Stomach (tissue), 19 donors: ENCODE measurements at places on chromosomes 16 and 17.

DNA sequence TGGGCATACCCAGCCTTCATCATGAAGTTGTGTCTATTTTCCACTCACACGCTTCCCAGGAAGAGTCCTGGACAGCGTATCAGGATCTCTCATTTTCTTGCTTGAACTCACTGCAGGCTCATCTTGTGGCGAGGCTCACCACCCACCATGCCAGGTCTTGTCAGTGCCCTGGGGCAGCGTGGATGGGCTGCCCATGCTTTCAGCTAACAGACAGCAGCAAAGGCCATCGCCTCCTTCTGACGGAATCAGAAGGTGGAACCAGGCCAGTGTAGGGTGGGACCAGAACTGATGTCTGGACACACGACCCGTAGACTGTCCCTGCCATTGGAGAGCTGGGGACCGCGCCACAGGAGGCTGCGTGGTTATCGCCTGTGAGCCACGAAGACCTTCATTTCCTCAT lies 169.4 kb downstream of the FOXL1 start:
- no peak for DNase-seq
- H3K4me1 ChIP-seq: no peaks in the 10 kb centered on the region
- no peak overlapping the region for H3K4me3 ChIP-seq
- H3K27ac ChIP-seq: no peak overlapping the region
- no peaks in the 10 kb centered on the region for H3K36me3 ChIP-seq
- no peaks in the 10 kb centered on the region for H3K27me3 ChIP-seq

DNA sequence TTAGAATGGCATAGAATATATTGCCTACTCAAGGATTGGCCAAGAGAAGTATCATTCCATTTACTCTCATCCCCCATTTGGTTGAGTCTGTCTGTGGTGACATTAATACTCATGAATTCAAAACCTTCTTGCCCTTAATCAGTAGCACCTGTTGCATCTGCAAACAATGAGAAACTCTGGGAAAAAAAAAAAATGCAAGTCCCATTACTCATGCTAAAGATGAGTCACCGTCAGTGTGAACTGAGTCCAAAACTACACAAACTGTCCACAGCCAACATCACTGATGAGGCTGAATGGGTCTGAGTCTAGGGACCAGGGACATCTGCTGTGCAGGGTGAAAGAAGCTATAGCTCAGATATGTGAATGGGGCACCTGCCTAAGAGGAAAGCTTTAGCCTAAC lies 96.9 kb upstream of the ADAMTS18 start:
- H3K36me3 ChIP-seq: no peaks in the 10 kb centered on the region
- no peak overlapping the region for H3K27ac ChIP-seq
- DNase-seq: no peak
- no peaks in the 10 kb centered on the region for H3K4me1 ChIP-seq

DNA sequence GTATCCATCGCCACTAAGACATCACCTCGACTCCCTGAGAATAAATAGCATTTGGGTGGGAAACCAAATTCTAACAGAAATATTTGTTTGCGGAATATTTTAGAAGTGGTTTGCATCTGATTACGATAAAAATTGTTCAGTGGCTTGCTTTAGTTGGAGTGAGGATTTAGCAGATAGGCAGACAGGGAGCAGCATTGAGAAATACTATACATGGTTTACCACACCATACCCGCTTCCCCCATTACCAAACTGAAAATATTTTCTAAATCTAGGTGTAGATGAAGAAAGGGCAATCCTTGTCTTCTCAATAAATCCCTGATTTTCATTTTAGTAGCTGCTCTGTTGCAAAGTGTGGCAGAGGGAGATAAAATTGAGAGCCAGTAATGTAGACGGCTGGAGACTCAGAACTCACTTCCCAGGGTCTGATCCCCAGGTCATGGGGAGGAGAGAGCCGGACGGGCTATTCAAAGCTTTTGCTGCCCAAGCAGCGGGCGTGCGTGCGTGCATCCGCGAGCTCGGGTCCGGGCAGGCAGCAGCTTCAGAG lies 808 bp upstream of the BAHCC1 start:
- no peaks in the 10 kb centered on the region for H3K36me3 ChIP-seq
- peaks cover 57% of the 10 kb centered on the region for H3K4me1 ChIP-seq
- H3K4me3 ChIP-seq: peak overlapping the region; percentile 84
- peak overlapping the region; percentile 95 for H3K27ac ChIP-seq

- H3K4me3 ChIP-seq: no peak overlapping the region
- peaks cover 25% of the 10 kb centered on the region for H3K4me1 ChIP-seq
- no peaks in the 10 kb centered on the region for H3K36me3 ChIP-seq
- no peak for DNase-seq
Observed at GRCh38 chr17:81162491-81162890, 2.8 kb upstream of the PVALEF start.

- H3K27ac ChIP-seq: no peak overlapping the region
- no peaks in the 10 kb centered on the region for H3K27me3 ChIP-seq
- no peak overlapping the region for H3K4me3 ChIP-seq
- no peaks in the 10 kb centered on the region for H3K4me1 ChIP-seq
- no peaks in the 10 kb centered on the region for H3K36me3 ChIP-seq
Observed at GRCh38 chr16:7614021-7614795, 281.6 kb downstream of the RBFOX1 start.

DNA sequence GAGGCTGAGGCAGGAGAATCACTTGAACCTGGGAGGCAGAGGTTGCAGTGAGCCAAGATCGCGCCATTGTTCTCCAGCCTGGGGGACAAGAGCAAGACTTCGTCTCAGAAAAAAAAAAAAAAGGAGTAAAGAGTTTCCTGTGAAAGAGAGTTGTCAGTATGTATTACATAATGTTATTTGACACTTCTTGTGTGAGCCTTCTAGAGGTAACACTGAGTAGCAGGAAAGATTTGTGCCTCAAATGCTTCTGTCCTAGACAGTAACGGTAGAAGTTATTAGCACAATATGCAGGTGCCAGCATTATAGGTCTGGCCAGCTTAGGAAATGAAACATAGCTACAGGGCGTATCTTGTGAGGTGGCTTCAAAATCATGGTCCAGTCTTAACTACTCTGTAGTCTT lies 6.2 kb downstream of the RPS6KB1 start:
- peak; percentile 46 for DNase-seq
- no peaks in the 10 kb centered on the region for H3K27me3 ChIP-seq
- peaks cover 12% of the 10 kb centered on the region for H3K4me1 ChIP-seq
- H3K27ac ChIP-seq: no peak overlapping the region
- no peaks in the 10 kb centered on the region for H3K36me3 ChIP-seq

DNA sequence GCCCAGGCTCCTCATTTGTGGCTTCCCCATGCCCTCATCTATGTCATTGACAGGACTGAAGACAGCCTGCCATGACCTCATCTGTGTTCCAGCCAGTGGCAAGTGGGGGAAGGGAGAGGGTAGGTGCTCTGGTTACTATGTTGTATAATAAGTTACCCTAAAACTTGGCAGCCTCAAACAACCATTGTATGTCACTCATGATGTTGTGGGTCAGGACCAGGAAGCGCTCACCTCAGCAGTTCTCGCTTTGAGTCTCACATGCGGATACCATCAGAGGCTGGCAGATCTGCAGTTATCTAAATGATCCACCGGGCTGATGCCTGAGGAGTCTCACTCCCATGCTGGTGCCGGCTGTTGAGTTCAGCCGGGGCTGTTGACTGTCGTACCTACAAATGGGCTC lies 89.0 kb upstream of the TMEM97 start:
- DNase-seq: no peak
- H3K27ac ChIP-seq: no peak overlapping the region
- H3K27me3 ChIP-seq: no peaks in the 10 kb centered on the region
- peaks cover 31% of the 10 kb centered on the region for H3K4me1 ChIP-seq

DNA sequence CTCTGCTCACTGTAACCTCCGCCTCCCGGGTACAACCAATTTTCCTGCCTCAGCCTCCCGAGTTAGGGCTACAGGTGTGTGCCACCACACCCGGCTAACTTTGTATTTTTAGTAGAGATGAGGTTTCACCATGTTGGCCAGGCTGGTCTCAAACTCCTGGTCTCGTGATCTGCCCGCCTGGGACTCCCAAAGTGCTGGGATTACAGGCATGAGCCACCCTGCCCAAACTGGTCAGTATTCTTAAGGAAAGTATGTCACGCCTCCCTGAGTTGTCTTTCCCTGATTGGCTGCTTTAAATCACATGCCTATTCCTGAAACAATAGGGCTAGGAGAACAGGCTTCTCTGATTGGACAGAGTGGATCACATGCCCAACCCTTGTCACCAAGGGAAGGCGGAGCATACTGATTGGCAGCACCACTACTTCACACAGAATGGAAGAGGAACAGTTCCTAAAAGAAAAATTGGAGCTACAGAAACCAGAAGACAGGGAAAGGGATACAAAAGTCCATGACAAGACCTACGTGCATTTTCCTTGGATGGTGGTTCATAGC lies 17.6 kb upstream of the CYB5B start:
- no peak overlapping the region for H3K27ac ChIP-seq
- H3K27me3 ChIP-seq: no peaks in the 10 kb centered on the region
- no peak overlapping the region for H3K4me3 ChIP-seq
- H3K4me1 ChIP-seq: peaks cover 41% of the 10 kb centered on the region
- no peaks in the 10 kb centered on the region for H3K36me3 ChIP-seq

- no peak overlapping the region for H3K4me3 ChIP-seq
- no peaks in the 10 kb centered on the region for H3K27me3 ChIP-seq
- DNase-seq: no peak
- H3K4me1 ChIP-seq: no peaks in the 10 kb centered on the region
Observed at GRCh38 chr17:63486317-63487013, 9.6 kb downstream of the ACE start.

GRCh38 chr16:56311208-56312027 lies 113.9 kb downstream of the AMFR start:
- no peak overlapping the region for H3K4me3 ChIP-seq
- no peak for DNase-seq
- H3K27ac ChIP-seq: no peak overlapping the region
- H3K4me1 ChIP-seq: no peaks in the 10 kb centered on the region

DNA sequence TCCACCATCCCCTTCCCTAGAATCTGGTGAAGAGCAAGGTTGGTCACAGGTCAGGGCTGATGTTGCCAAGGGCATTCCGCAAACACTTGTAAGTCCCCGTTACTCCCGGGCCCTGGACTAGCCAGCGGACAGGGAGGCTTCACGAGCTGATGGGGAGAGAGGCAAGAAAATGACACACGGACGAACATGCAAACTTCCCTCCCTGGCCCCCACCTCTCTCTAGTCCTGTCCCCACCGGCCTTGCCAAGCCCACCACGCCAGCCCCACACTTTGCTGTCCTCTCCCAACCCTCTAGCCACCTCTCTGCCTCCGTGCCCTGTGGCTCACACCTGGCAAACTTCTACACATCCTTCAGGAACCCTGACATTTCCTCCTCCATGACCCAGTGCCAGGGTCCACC lies 54.8 kb downstream of the RPH3AL start:
- H3K27me3 ChIP-seq: peaks cover 3% of the 10 kb centered on the region
- DNase-seq: no peak
- H3K27ac ChIP-seq: no peak overlapping the region
- no peaks in the 10 kb centered on the region for H3K36me3 ChIP-seq
- peaks cover 9% of the 10 kb centered on the region for H3K4me1 ChIP-seq

- no peaks in the 10 kb centered on the region for H3K36me3 ChIP-seq
- no peak for DNase-seq
- no peaks in the 10 kb centered on the region for H3K27me3 ChIP-seq
- H3K4me1 ChIP-seq: peaks cover 54% of the 10 kb centered on the region
- peak overlapping the region; percentile 86 for H3K4me3 ChIP-seq
- H3K27ac ChIP-seq: peak overlapping the region; percentile 97
Observed at GRCh38 chr17:78924481-78925151, 571 bp downstream of the TIMP2 start.

DNA sequence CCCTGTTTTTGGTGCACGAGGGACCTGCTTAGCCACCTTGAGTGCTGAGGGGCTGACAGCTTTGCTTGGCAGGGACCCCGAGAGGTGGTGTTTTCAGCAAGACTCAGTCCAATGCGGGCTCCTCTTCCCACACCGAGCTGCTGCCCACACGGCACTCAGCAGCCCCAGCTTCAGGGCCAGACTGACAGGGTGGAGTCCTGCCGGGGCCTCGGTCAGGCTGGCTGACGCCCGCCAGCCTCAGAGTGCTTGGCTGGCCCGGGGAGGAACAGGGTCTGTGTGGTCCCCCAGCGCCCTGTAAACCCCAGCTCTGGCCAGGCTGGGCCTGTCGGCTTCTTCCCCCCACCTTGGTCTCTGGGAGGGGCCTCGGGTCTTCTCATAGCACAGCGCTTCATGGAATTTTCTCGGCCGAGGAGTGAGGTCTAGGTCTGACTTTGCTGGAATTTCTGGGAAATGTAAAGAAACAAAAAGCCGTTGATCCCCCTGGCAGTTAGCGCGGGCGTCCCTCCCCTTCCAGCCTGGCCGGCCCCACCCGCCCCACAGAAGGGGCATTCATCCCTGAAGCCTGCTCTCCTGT lies 2.6 kb downstream of the SOX8 start:
- peaks cover 28% of the 10 kb centered on the region for H3K4me1 ChIP-seq
- no peak overlapping the region for H3K27ac ChIP-seq
- DNase-seq: no peak

- peaks cover 28% of the 10 kb centered on the region for H3K36me3 ChIP-seq
- H3K27ac ChIP-seq: peak overlapping the region; percentile 99
- peaks cover 40% of the 10 kb centered on the region for H3K4me1 ChIP-seq
- DNase-seq: peak; percentile 51
- no peaks in the 10 kb centered on the region for H3K27me3 ChIP-seq
- H3K4me3 ChIP-seq: peak overlapping the region; percentile 87
Observed at GRCh38 chr17:80146121-80147034, 550 bp downstream of the EIF4A3 start.

GRCh38 chr17:75878174-75878998 lies at the start of gene TRIM47:
TSS of gene TRIM47 (minus strand) at chr17:75878581. CDS start at chr17:75878548, 33 bp downstream.
- peaks cover 34% of the 10 kb centered on the region for H3K4me1 ChIP-seq
- H3K27me3 ChIP-seq: no peaks in the 10 kb centered on the region
- peaks cover 19% of the 10 kb centered on the region for H3K36me3 ChIP-seq
- peak within 1 kb of the TSS; percentile 71 for H3K4me3 ChIP-seq
- peak; percentile 68 for DNase-seq

DNA sequence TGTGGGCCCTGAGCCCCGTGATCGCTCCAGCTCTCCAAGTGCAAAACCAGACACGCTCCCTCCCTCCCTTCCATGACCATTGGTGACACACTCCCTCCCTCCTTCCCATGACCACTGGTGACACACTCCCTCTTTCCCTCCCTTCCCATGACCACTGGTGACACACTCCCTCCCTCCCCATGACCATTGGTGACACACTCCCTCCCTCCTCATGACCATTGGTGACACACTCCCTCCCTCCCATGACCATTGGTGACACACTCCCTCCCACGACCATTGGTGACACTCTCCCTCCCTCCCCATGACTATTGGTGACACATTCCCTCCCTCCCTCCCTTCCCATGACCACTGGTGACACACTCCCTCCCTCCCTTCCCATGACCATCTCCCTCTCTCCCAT lies 56.3 kb downstream of the LMF1 start:
- H3K27ac ChIP-seq: no peak overlapping the region
- H3K4me1 ChIP-seq: peaks cover 12% of the 10 kb centered on the region
- no peak for DNase-seq

- peak overlapping the region; percentile 73 for H3K27ac ChIP-seq
- H3K36me3 ChIP-seq: no peaks in the 10 kb centered on the region
- peaks cover 10% of the 10 kb centered on the region for H3K4me1 ChIP-seq
- peak overlapping the region; percentile 22 for H3K4me3 ChIP-seq
- no peaks in the 10 kb centered on the region for H3K27me3 ChIP-seq
Observed at GRCh38 chr17:63961355-63962212, 11.1 kb downstream of the SCN4A start.
